ENCODE measurements at places on chromosomes 2 and 18.

DNA sequence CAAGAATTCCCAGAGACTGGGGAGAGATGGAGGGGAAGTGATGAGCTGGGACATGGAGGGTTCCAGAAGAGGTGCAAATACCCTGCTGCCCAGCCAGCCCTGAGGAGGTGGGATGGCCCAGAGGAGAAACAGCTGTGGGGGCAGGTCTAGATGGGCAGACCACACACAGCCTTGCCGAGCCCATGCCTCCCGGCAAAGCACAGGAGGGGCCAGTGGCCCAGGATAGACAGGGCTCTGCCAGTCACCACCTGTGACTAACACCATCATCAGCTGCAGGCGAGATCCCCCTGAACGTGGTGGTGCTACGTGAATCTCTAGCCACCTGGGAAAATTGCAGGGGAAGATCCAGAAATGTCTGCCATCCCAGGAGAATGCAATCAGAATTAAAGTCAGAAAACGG is 39.4 kb downstream of the SCTR start:
- no peak for DNase-seq

GRCh38 chr2:20348542-20348941 is 2.1 kb downstream of the PUM2 start:
- DNase-seq = no peak

DNA sequence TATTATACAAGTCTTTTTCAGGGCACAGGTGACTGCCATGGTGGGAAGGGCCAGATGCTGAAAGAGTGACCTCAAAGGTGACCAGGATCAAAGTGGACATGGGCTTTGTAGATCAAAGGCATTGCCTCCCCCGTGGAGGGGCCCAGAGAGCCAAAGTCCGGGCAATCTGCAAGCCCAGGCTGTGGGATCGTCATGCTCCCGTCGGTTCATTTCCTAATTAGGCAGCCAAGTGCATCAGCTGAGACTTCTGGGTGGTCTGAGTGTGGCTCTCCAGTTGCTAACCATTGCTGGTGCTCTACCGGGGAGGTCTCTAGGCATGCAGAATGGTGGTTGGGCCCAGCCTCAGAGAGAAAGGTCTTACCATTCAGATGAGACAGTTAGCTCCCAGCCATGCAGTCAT is 61.6 kb downstream of the TRIB2 start:
- DNase-seq = no peak

DNA sequence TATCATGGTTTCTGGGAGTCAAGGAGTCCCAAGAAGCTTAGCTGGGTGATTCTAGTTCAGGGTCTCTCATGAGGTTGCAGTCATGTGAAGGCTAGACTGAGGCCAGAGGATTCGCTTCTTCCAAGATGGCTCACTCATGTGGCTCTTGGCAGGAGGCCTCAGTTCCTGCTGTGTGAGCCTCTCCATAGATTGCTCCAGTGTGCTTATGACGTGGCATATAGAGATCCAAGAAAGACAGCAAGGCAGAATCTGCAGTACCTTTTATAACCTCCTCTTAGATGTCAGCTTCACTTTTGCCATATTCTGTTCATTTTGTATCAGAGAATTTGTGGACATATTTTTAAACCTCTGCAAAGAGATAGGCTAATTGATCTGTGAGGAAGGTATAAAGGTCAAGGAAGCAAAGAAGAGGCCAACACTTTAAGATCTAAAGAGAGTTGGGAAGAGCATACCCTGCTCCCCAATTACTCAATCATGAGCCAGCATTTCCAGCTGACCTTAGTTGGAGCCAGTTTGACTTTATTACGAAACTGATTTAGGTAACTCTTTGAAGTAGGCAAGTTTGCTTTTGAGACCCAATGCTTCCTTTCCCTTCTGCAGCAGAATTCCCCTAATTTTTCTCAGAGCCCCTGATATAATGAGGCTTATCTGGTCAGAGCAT is 134.7 kb downstream of the EML6 start:
- DNase-seq = no peak

GRCh38 chr18:69956057-69956456 is 8.4 kb upstream of the CD226 start:
- no peak for DNase-seq

DNA sequence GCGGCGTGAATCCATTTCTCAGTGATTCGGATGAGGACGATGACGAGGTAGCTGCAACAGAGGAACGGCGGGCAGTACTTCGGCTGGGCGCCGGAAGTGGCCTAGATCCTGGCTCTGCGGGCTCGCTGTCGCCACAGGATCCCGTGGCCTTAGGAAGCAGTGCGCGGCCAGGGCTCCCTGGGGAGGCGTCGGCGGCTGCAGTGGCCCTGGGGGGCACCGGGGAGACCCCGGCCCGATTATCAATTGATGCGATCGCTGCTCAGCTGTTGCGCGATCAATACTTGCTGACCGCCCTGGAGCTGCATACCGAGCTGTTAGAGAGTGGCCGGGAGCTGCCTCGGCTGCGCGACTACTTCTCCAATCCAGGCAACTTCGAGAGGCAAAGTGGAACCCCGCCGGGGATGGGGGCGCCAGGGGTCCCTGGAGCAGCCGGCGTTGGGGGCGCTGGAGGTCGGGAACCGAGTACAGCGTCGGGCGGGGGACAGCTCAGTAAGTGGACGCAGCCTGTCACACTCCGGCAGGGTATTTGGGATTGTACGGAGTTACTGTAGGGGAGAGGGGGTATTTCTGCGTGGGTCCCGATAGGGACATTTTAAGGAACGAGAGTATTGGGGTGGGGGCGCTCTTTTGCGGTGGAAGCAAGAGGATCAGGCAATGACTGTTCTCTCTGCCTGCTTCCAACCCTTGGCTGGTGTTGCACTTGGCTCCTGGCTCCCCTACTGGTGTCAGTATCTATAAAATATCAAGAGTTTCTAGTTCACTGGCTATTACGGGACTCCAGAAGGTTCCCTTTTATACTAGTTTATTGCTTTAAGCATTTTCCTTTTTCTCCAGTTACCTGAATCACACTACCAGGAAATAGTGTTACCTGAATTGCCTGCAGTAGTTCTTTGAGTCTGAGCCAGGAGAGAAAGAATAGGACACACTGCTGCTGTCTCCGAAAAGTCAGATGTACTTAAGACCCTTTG is 772 bp downstream of the RELCH start:
- no peak for DNase-seq

DNA sequence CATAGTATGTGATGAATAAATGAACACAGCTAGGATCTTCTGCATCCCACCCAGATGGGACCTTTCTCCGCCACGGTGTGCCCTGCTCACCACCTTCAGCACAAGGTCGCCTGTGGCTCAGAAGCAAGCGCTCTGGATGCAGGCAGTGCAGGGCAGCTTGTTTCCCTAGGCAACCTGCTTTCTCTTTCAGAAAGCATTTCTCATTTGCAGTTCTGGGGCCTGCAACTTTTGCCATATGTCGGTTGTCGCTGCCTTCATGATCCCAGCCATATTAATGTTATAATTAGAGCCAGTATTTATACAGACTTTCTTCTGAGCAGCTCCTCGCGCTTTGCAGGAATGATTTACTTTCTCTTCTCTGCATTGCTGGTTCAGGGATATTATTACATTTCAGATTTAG is 692.8 kb downstream of the RNF144A start:
- DNase-seq = no peak

- DNase-seq = no peak
Observed at GRCh38 chr2:5954509-5954908, 262.3 kb downstream of the SOX11 start.

DNA sequence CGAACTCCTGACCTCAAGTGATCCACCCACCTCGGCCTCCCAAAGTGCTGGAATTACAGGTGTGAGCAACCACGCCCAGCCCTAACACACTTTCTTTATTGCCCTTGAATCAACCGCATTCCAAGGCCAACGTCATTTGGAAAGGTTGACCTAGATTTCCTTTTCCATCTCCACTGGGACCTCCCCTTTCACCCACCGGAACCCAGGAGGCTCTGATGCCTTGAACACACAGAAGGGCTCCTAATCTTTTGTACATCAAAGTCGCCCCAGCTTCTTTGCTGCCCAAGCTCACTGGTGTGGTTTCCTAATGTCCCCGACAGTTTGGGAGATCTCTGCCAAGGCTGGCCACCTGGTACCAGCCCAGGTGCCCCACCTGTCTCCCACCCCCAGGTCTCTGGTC is 46.2 kb upstream of the CAB39 start:
- DNase-seq = no peak

- no peak for DNase-seq
Observed at GRCh38 chr2:195202163-195202845, 454.7 kb upstream of the SLC39A10 start.

GRCh38 chr2:20049637-20050036 is 1.8 kb downstream of the LAPTM4A start:
- no peak for DNase-seq

DNA sequence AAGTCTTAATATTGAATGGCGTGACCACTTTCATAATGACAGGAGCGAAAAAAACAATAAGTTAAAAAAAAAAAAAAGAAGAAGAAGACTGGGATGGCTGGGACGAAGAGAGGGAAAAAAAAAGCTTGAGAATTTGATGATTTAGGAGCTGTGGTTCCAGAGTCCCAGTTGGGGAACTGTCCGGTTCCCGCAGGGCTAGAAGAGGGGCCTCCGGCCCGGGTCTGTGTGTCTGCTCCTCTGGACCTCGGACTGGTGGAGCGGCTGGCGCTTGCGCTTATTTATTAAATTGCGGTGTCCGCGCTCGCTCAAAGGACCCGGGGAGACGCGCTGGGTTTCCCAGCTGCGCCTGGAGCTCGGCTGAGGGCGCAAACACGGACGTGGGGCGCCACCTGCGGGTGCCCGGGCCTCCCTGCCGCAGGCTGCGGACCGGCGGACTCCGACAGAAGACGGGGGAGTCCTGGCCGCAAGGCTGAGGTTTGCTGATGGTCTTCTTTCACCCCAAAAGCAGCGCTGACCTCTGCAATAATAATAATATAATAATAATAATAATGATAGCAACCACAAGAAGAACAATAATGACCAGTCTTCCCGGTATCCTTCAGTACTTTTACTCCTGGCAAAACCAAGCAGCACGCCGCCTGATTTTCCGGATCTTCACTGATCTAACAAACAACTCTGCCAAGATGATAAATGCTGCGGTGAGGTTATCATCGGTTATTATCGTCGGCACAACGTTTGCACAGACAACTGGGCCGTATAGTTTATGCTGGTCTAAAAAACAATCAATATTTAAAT is at the start of gene CBLN2:
Gene CBLN2, minus strand, starts transcription at position 251 of the 795 bp plus-strand sequence. CDS start 2,182 bp downstream, outside the sequence.
- DNase-seq = no peak

DNA sequence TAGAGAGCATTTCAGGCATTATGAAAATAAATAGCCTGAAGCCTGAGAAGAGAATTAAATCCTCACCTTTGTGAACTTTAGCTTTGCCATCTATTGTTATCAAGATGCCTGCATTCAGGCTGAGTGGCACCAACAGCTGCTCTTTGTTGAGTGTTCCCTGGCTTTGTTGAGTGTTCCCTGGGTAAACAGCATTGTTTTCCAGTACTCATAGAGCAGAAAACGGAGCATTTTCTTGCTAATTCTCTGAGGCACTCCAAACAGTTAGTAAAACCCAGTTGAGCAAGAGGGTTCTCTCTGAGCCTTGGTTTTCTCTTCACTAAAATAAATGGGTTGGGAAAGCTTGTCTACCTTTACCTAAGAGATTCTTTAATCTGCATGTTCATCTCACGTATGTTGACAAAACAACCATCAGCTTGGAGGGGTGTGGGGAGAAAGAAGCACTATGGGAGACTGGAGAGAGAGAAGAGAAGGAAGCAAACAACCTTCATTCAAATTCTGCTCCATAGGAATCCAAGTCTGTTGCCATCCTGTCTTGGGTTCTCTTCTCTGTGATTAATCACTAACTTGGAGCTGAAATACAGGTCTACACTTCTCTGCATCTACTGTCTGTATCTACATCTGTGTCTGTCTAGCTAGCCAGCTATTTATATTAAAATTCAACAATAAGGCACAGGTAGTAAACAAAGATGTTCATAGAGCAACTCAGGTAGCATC is 567.0 kb upstream of the SOX11 start:
- no peak for DNase-seq

DNA sequence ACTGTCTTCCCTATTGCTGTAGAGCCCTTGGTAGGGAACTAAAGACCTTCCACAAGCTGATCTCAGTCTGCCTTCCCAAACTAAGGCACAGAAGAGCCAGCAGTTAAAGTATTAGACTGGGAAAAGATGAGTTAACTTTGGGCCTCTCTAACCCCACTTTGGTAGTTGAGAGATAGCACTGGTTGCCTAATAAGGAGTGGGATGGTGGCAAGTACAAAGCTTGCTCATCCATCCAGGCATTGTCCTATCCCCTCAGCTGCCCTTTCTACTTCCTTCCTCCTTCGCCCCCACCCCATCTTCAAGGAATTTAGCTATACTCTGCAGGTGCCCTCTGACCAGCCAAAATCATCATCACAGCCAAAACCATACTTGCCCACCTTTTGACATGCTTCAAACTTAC is 22.2 kb upstream of the AFTPH start:
- DNase-seq = no peak

GRCh38 chr2:180523621-180524340 is 456.6 kb upstream of the UBE2E3 start:
- DNase-seq = peak; percentile 52

DNA sequence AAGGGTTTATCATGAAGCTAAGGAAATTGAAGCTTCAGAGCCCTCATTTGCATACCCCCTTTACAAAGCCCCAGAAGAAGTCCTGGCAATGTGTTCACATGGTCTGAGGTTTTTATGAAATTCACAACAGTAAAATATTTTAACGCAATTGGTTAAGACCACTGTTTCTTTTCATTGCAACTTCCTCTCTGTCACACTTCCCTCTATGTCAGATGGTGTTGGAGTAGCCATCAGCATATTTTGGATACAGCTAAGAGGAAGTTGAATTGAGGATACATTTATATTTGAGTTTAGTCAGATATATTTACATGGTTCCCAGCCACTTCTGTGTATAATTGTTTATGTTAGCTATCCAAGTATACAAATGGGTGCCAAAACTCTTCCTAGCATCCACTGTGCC is 170.0 kb downstream of the TXNL1 start:
- DNase-seq = no peak

GRCh38 chr2:204353823-204354222 is 191.5 kb upstream of the PARD3B start:
- DNase-seq = no peak

DNA sequence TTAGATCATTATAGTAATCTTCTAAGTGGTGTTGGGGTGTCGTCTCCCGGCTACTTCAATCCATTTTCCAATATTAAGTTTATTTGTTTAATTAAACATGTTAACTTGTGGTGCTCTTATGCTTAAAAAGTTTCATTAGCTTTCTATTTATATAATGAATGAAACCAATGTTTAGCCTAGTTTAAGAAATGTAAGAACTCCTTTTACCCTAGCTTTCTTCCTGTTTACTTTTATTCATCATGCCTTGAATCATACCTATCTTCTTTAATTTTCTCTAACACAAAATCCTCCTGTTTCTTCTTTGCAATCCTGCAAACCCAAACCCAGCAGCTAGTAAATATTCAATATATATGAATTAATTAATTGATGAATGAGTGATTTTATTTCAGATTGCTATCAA is 1276.7 kb upstream of the PIK3C3 start:
- no peak for DNase-seq

Data from glomerular endothelial cell (primary cell).